ENCODE measurements at places on chromosomes 12 and 14.

DNA sequence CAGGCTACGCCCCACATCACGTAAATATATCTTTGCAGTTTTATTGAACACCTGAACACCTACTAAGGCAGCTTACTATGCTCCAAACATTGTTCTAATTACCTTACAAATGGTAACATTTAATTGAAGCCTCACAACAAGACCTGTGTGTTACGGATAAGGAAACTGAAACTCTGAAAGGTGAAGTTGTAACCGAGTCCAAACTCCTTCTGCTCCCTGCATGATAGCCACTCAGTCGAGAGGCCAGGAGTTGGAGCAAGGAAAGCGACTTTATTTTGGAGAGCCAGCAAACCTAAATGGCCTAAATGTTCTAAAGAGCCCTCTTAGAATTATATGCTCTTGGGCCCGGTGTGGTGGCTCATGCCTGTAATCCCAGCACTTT lies 12.6 kb upstream of the TRPV4 start:
- no peak for DNase-seq

GRCh38 chr12:106181401-106182114 lies 42.8 kb upstream of the NUAK1 start:
- DNase-seq = no peak

DNA sequence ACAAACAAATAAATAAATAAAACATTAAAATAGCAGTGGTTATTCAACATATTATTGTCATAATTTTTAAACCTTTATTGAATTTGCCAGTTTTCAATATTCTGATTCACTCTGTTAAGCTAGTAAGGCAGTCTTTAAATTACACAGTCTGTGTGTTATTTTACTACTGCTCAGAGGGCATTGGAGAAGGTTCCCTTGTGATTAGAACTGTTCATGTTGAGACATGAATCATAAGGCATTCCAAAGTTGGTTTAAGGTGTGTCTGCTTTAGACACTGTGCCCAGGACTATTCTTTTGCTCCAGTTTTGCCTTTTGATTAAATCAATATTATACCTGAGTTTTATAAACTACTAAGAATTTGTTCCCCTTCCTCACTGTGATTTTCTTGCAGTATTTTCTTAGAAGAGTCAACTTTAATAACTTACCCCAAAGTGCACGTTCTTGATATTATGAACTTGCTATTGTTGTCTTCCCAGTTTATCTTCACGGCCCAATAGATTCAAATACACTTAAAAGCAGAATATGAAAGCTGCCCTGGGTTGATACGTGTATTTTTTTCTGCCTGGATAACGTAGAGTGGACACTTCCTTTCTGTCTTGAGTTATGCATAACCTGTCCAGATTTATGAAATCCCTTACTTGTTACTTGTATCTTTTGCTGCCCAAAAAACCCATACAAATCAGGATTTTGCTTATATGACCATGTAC lies 105.3 kb upstream of the BCAT1 start:
- no peak for DNase-seq

DNA sequence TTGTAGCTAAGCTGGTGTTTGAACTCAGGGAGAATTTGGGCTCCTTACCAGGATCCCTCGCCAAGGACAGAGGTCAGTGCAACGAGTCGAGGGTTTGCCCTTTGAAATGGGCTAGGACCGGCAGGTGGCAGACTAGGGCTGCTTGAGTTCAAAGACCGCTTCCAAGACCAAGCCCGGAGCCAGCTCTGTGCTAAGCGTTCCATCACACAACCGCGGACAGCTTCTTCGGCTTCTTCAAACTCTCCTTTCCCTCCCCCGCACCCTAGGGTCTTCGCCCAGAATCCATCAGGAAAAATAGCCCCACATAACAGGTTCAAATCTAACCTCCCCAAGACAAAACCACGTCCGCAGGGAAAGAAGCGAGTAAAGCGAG lies 705 bp upstream of the FLVCR2 start:
- DNase-seq = peak; percentile 54

- DNase-seq = no peak
These were observed 45.4 kb upstream of the NEDD1 start for GRCh38 chr12:96861656-96862055.

- DNase-seq = peak; percentile 78
These were observed 131.2 kb downstream of the PPM1H start for GRCh38 chr12:62803756-62804155.

DNA sequence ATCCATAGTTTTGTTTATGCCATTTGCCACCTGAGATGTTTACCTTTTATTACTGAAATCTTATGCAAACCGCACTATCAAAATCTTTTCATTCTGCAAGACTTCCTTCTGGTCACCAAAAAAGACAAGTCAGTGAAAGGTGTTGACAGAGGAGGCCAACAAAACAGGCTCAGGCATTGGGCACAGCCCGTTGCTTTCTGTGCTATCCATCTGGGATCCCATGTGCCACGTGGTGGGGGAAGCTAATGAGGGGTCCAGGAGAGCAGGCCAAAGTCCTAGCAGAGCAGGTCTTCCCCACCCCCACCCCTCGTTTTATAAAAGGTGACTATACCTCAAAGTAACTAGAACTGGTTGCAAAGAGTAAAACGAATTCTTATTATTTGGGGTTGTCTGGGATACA lies 1.2 kb downstream of the ALDH1L2 start:
- DNase-seq = no peak

GRCh38 chr14:67963545-67963944 lies 144.0 kb downstream of the RAD51B start:
- no peak for DNase-seq
